ENCODE measurements at places on chromosomes 7 and 10.

DNA sequence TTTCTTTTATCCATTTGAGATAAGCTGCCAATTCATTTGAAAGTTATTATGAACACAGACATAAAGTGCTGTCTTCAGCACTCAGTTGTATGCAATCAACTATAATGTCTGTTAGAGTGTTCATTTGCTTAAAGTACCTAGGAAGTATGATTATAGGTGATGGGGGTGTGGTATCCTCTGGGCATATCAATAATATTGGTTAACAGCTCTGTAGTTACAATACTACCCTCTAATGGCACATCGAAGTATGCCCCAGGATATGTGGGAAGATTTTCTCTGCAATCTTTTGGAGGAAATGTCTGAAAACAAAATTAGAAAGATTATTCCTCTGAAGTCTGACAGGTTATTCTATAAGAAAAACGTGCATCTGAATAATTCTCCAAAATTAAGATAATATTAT lies 429.7 kb downstream of the ARL4A start:
- DNase-seq, result no peak

DNA sequence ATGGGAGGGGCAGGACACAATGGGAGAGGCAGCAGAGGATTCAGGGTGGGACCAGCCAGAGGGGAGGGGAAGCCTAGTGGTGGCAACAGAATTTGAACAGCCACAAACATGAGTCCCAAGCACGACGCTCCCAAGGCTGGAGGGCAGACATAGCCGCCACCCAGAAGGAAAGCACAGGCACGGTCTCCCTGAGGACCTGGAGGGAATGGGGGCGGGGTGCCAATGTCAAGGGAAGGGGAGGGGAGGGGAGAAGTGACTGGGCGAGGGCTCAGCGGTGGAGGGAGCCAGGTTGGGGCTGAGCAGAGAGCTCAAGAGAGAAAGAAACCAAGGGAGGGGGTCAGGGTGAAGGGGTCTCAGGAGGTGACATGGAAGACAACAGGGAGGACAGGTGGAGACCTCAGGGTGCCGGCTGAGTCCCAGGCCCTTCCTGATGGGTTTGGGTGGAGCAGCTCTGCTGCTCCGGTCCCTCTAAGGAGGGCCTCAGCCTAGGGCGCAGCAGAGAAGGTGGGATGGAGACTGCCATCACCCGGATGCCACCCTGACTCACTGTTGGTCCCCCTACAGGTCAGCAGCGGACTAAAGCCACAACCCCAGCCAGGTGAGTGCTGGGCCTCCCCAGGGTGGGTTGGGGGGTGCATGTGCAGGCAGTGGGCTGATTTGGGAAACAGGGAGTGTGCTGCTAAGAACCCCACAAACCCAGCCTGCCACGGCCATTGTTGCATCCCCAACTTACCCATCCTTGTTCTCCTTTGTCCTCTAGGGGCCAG lies 24.2 kb downstream of the PILRA start:
- no peak for DNase-seq

GRCh38 chr10:106991091-106991490 lies 173.4 kb downstream of the SORCS1 start:
- no peak for DNase-seq

DNA sequence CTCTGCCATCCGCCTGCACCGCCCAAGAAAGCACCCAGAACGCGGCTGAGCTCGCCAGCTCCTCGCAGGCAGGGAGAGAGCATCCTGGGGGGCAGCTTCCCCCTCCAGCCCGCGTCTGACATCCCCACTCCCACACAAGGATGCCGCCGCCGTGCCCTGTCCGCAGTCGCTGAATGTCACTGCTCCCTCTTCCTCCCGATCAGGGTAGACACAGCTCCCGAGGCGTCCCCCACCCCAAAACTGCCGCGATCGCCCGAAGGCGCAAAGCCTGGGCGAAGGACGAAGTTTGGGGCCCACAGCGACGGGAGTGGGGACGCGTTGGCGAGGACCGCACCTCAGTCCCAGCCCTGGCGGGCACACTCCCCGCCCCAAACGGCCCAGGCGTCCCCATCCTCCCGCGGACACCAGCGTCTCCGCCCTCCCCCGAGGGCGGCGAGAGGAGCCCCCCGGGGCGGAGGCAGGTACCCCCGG lies 1.5 kb upstream of the KAT6B start:
- peak; percentile 13 for DNase-seq

GRCh38 chr10:90319188-90319914 lies 538.5 kb downstream of the HTR7 start:
- DNase-seq, result peak; percentile 87

GRCh38 chr10:94425942-94426341 lies 23.6 kb downstream of the TBC1D12 start:
- no peak for DNase-seq

- DNase-seq, result no peak
These were observed 761.9 kb downstream of the MAGI2 start for GRCh38 chr7:78691584-78691983.

- DNase-seq, result no peak
These were observed 1.3 kb upstream of the UNC5B start for GRCh38 chr10:71211053-71211452.
